ENCODE measurements at places on chromosomes 3 and 15.
A peak's percentile ranks its signal among the peaks of the same experiment; 100 is the strongest.

DNA sequence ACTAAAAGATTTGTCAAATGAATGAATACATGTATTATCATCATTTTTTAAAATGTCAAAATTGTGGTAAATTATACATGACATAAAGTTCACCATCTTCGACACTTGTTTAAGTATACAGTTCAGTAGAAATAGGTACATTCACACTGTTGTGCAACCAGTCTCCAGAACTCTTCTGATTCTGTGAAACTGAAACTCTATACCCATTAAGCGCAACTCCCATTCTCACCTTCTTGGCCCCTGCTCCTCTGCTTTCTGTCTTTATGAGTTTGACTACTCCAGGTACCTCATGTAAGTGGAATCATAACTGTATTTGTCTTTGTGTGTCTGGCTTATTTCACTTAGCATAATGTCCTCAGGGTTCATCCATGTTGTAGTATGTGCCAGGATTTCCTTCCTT, 50.1 kb upstream of the KBTBD8 start:
- no peak for DNase-seq

GRCh38 chr15:89446255-89446891, 50.0 kb downstream of the RHCG start:
- no peak for DNase-seq

- peak; percentile 1 for DNase-seq
Observed at GRCh38 chr15:59063042-59063441, 41.9 kb upstream of the CCNB2 start.

DNA sequence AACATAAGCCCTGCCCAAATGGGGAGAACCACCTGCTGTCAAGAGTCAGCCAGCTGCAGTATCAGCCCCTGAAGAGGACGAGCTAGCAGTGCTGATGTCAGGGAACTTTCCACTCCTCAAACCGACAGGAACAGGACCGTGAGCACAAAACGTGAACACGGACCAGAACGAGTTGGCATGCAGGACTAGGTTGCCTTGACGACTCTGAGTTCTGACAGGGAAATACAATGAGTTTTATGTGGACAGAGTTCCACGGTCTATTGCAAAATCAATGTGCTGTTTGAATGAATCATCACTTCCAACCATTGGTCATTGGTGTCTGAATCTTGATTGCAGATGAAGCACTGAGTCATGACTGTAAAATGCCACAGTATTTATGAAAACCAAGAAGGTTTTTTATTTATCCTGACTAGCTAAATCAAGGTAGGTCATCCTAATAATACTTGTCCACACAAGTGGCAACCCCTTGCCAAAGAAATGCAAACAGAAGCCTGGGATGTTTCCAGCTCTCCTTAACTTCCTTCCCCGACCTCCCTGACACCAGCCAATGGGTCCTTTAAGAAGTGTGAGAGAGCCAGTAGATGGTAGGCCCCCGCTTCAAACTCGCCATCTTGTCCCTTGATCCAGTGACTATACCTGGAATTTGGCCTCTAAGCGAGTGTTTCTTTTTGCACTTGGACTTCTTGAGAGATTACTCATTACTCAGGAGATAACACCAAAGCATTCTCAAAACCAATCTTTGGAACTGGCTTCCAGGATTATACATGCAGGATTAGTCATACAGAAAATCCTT, 119.6 kb downstream of the ASB7 start:
- peak; percentile 100 for DNase-seq

DNA sequence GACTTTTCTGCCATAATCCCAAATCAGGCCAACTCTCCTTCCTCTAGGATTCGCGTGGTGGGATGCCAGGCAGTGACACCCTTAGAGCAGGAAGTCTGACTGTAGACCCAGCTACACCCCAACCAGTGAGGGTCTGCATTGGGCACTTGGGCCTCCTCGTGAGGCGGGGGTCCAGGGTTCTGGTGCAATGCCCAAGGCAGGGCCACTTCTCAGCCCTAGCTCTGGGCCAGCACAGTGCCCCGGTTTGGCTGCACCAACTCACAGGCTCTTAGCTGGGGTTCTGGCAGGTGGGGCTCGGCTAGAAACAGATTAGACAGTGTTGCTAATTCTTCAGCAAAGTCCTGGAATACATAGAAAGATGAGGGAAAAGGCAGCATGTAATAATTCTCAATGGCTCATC, 12.7 kb downstream of the CDAN1 start:
- DNase-seq = no peak

DNA sequence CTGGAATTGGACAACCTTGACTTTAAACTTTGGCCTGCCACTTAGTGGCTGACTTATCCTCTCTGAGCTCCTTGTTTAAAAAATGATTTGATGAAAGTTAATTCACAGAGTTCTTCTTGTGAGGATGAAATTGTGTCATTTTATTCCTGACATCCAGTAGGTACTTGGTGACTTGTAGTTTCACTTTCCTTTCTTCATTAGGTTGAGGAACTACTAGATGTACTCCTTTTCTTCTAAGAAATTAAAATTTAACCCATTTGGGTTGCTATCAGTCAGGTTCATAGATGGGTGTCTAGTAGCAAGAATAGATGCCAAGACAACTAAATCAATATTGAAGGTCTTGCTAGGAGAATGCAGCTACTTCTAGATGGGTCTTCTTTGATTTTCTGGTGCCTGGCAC, 5.2 kb downstream of the NR1D2 start:
- peak; percentile 48 for DNase-seq

DNA sequence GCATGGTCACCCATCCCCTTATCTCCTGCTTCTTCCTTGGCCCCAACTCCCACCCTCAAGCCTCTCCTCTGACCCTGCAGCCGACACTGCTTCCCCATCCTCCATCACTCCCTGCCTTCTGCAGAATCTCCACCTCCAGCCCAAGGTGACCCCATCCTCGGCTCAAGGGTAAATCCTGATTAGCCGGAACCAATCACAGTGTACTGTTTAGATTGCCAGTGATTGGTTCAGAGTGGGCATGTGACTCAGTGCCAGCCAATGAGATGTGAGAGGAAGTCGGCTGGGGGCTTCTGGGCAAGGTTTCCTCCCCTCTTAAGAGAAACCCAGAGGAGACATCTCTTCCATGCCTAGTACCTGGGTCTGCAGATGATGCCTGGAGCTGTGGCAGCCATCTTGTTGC, 10.3 kb downstream of the CACNA2D2 start:
- DNase-seq = no peak

GRCh38 chr3:58274027-58274614, 31.9 kb upstream of the RPP14 start:
- no peak for DNase-seq

- DNase-seq = peak; percentile 54
Observed at GRCh38 chr3:106829206-106829605, 548.0 kb upstream of the CCDC54 start.

GRCh38 chr3:166498446-166498845, 661.2 kb upstream of the BCHE start:
- DNase-seq = no peak

DNA sequence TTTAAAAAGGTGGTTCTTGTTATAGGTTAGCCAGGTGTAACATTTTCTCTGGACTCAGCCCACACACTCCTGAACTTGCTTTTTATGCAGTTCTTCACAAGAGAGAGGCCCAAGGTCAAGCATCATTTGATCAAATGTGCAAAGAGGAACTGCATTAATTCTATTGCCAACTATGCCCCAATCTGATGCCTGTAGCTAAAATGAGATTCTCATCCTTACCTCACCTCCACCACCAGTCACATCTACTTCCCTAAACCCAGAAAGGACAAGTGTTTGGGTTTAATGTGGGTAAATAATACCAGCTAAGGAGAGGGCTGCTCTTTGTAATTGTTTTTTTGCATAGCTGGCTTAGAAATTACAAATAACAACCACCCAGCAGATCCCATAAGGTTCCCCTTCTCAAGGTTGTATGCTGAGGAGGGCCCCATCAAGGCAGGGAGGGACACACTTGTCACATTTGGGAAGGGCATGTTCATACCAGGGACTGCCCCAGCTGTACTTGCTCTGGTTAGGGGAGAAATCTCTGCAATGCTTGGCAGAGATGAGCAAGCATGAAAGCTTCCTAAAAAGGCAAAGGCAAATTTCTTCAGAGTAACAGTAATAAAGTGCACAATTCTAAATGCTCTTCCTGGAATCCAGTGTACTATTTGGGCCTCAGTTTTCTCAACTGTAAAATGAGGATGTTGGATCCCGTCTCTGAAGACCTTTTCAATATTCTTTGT, 76.2 kb downstream of the TGFBR2 start:
- DNase-seq = no peak

DNA sequence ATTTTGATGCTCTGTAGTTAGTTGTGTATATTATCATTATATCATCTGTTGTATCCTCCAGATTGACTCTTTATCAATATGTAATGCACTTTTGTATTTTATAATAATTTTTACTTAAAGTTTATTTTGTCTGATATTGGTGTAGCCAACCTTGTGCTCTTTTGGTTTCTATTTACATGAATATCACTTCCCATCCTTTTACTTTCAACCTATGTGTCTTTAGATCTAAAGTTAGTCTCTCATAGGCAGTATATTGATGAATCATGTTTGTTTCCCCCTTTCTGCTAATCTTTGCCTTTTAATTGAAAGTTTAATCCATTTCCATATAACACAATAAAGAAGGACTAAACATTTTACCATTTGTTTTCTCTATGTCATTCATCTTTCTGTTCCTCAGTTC, 28.1 kb upstream of the CD200R1L start:
- DNase-seq = no peak

- DNase-seq = no peak
Observed at GRCh38 chr3:192570821-192571791, 156.2 kb downstream of the FGF12 start.

GRCh38 chr3:56879436-56880215, 77.9 kb upstream of the ARHGEF3 start:
- DNase-seq = no peak

GRCh38 chr15:68821190-68821840, 620 bp upstream of the ANP32A start:
- peak; percentile 13 for DNase-seq

- peak; percentile 29 for DNase-seq
Observed at GRCh38 chr3:146625186-146625775, 20.1 kb upstream of the PLSCR5 start.

GRCh38 chr15:80999623-81000036, 1.1 kb upstream of the TLNRD1 start:
- no peak for DNase-seq

DNA sequence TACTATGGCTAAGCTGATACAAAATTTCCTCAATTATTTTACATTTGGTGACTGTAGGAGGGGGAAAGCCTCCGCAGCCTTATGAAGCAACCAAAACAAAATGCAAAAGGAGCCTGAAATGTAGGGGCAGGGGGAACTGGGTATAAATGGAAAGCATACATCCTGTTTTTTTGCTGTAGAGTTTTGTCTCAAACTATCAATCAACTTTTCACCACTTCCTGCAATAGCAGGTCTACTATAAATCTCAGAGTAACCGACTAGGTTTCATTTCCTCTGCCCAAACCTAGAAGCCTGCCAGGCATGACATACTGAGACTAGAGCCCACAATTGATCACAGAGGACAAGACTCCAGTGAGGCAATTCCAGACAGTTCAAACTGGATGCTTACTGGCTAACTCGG, 91.3 kb downstream of the SHQ1 start:
- DNase-seq = no peak

DNA sequence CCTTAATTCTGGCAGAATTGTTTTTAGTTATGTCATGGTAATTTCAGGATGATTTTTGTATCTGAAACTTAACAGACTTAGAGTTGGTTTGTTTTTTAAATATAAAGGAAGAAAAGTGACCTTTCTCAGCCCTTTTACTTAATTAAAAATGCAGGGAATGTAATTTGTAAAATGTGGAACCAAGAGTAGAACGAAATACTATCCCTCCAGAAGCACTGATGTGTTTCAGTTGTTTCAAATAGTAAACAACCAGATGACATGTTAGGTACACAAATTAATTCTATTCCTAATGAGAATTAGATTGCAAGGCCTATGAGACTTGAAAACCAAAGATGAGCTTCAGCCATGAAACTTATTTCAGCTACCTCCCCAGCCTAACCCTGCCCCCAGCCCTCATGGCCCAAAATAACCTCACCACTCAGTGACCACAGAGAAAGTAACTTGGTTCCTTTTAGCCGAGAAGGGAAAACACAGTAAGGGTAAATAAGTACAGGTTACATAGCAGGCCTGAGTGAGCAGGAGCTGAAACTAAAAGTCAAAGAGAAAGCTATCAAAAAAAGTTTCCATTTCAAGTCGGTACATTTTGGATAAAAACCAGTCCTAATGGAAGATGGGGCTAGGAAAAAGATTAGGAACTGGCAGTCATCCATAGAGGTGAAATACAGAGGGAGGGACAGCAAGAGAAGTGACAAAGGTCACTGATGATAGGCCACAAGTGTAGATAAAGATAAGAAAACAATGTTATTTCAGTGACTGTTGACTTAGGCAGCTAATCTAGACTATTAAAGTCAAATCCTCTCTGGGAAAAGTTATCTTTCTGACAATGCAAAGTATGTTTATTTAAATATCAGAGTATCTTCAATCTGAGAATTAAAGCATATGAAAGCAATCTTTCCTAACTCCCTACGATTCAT, 23.2 kb downstream of the SENP8 start:
- DNase-seq = no peak

DNA sequence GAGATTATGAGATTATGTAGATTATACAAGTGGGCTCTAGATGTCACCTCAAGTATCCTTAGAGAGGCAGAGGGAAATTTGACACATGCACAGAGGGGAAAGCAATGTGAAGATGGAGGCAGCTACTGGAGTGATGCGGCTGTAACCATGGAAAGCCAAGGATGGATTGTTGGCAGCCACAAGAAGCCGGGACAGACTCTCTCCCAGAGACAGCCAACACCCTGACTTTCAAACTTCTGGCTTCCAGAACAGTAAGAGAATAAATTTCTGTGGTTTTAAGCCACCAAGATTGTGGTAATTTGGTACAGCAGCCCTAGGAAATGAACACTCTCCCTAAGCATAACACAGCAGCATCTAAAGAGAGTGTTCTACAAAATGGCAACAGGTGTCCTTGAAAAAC, 34.4 kb upstream of the PRICKLE2 start:
- DNase-seq = no peak

DNA sequence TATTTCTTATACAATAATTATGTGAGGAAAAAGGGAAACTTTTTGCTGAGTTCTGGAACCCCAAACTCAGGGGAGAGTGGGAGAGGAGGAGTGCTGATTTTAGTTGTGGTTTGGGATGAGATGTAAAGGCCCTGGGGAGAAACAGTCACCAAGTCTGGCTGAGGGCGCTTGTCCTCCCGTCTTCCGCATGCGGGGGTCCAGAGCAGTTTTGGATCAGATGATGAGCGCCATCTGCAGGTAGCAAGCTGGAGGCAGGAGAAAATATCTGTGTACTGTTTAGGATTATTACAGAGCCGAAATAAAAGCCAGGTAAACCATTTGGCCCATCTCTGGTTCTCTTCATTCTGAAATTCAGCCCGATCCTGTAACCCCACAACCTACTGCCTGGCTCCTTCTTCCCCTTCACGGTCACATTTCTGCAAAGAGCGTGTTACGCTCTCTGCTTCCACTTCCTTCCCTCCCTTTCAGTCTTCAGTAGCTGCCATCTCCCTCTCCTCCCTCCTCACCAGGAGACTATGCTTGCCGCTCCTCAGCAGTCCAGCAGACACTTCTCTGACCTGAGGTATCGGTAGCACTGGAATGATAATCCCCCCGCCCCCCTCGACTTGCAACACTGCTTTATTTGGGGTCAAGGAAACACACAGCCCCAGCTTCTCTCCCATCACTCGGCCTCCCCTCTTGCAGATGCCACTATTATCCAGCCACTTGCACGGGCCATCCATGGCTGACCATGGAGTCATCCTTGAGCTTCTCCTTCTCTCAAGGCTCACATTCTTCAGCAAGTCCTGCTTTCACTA, 1.4 kb upstream of the PARP14 start:
- DNase-seq = peak; percentile 82
